ENCODE measurements at places on chromosomes 12 and 14.

- no peak for DNase-seq
These were observed 282 bp upstream of the IGFBP6 start for GRCh38 chr12:53097207-53097563.

- no peak for DNase-seq
These were observed 39.1 kb downstream of the CCDC85C start for GRCh38 chr14:99564926-99565259.

GRCh38 chr12:91529829-91530228 lies 347.2 kb upstream of the DCN start:
- DNase-seq: no peak

DNA sequence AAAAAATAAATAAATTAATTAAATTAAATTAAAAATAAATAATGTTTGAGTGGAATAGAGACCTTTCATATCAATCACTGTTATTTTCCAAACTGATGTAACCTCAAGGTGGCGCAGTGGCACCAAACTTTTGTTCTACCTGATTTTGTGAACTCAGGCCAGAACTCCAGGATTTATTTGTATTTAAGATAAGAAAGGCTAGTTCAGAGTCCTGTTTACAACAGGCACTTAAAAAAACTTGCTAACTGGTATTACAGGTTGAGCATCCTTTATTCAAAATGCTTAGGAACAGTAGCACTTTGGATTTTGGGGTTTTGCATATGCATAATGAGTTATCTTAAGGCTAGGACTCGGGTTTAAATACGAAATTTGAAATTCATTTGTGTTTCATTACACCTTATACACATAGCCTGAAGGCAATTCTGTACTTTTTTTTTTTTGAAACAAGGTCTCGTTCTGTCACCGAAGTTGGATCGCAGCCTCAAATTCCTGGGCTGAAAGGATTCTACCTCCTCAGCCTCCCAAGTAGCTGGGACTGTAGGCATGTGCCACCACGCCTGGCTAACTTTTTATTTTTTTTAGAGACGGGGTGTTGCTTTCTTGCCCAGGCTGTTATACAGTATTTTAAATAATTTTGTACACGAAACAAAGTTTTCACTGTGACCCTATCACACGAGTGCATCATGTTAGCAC lies 32.4 kb downstream of the YY1 start:
- no peak for DNase-seq

GRCh38 chr12:53506881-53507602 lies at the start of gene NPFF:
NPFF (minus strand) TSS chr12:53507484; CDS start chr12:53507474, 10 bp downstream.
- DNase-seq: no peak

GRCh38 chr12:116319898-116320621 lies 42.6 kb upstream of the MED13L start:
- no peak for DNase-seq

- DNase-seq: no peak
These were observed 1.5 kb downstream of the NPFF start for GRCh38 chr12:53505555-53506449.

DNA sequence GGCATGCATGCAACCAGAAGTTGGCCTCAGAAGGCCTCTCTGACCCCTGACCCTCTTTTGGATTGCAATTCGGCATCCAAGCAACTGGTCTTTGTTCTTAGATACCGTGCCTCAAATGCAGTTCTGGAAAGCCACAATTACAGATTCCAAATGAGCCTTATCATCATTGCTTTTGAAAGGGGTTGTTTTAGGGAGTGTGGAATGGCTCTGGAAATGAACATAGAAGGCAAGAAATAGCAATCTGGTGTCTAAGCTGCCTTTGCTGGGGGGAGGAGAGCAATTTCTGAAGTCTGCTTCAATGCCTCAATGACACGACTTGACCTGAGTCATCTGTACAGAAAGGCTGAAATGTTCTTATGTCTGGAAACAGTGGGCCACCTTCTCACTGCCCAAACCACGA lies 250.1 kb downstream of the NUAK1 start:
- DNase-seq: no peak

DNA sequence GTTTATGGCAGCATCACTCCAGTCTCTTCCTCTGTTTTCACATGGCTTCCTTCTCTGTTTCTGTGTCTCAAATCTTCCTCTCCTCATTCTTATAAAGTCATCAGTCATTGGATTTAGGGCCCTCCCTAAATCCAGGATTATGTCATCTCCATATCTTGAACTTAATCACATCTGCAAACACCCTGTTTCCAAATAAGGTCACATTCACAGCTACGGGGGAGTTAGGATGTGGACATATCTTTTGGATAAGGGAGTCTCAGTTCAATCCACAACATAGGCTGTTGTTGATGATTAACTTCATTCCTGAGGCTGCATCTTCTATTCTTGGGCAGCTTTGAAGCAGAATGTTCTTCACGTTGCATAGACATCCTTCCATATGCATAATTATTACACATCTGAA lies 40.3 kb upstream of the NTF3 start:
- DNase-seq: no peak

- DNase-seq: no peak
These were observed 44.5 kb downstream of the RERGL start for GRCh38 chr12:18045446-18045992.

DNA sequence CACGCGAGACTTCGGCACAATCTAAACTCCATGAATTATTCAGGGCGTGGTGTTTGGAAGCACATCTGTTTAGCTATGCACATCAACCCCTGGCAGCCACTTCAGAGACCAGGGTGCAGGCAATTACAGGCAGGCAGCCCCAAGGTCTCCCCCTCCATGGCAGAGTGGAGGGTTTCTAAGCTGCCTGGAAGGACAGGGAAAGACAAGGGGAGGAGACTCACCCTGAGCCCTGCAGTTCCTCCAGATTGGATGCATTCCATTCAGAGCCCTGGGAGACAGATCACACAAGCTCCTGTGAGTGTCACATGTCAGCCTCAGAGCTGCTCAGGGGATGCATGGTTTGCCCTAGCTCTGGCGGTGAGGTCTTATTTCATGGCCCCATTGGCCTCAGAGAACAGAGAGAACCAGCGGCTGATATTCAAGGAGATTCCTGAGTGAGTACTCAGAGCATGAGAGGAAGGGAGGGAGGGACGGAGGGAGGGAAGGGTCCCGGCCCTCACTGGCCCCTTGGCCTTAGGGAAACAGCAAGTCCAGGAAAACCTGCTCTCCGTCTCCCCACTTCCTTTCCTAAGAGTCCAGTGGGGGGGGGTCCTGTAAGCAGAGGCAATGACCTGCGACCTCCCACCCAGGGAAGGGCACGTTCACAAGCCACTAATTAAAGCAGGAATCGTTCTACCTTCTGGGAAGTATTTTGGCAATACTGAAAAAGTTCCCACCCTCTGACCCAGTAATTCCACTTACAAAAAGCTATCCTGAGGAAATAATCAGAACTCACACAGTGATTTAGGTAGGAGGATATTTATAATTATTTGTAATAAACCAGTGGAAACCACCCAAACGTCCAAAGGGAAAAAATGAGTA lies 55.1 kb downstream of the SSH1 start:
- no peak for DNase-seq

DNA sequence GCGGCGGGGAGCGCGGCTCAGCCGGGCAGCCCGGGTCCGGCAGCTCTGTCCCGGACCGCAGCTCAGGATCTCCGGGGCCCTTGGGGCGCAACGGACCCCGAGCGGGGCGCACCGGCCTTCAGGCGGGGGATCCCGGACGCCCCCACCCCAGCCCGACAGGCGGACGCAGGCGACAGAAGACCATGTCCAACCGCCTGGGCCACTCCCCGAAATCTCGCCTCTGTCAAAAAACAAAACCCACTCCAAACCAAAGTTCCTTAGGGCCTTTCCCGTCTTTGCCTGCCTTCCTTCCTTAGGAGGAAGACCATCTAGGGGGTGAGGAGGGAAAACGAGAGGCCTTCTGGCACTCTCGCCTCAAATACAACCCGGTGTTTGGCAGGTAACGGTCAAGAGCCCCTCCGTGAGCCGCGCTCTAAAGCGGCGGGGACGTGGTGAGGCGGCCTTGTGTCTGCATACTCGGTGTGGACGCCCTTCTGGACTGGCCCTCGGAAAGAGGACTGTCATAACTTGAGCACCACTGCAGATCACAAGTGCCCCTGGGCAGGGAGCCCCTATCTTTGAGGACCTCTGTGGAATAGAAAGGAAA lies 604 bp downstream of the HCFC2 start:
- no peak for DNase-seq

DNA sequence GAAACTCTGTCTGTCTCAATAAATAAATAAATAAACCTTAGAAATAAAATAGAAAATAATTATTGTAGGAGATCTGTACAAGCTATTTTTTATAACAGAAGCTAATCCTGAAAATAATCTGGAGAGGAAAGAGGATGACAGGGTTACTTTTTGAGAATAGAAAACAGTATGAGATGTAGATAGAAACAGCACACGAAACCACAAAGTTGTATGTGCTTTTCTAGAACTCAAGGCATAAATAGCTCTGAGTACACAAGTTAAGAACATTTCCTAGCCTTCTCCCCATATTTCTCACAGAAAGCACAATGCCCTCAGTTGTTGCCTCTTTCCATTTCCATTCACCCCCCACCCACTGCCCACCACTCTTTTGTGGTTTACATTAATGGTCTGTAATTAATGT lies 35.7 kb downstream of the SLC38A4 start:
- no peak for DNase-seq

GRCh38 chr12:115984616-115985015 lies 292.9 kb downstream of the MED13L start:
- DNase-seq: no peak

Measured in sciatic nerve (tissue), 2 donors.